ENCODE measurements at places on chromosomes 7 and 10.

GRCh38 chr10:130869179-130869841 lies 442.2 kb downstream of the TCERG1L start:
- no peak for DNase-seq

DNA sequence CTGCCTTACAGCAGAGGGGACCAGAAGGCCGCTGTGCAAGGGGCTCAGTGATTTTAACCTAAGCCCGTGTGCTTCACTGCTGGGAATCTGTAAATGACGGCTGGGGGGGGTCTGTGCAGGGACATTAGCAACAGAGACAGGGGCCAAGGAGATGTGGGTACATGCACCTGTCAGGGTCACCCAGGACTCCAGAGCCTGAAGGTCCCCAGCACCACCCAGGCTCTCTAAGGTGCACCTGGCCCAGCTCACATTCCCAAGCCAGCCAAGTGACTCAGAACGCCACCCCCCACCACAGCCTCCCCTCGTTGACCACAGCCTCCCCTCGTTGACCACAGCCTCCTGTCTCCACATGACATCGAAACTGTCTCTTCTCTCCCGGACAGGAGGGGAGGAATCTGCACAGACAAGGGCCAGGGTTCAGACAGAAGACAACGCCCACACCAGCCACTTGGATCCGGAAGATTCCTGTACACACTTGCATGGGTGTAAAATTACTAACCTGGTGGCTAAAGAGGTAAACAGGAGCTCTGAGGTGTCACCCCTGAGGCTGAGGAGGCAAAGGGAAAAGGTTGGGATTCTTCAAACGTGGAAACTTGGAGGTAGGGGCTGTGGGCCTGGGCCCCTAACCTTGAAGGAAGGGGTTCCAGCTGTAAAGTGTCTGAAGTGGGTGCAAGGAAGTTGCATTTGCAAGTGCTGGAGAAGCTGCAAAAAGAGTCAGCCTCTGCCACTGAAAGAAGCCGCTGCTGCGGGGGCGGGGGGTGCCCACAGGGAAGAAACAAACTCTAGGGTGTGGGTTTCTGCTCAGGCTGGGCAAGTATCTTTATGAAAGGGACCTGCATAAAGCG lies 27.0 kb downstream of the CALML3 start:
- DNase-seq: no peak

DNA sequence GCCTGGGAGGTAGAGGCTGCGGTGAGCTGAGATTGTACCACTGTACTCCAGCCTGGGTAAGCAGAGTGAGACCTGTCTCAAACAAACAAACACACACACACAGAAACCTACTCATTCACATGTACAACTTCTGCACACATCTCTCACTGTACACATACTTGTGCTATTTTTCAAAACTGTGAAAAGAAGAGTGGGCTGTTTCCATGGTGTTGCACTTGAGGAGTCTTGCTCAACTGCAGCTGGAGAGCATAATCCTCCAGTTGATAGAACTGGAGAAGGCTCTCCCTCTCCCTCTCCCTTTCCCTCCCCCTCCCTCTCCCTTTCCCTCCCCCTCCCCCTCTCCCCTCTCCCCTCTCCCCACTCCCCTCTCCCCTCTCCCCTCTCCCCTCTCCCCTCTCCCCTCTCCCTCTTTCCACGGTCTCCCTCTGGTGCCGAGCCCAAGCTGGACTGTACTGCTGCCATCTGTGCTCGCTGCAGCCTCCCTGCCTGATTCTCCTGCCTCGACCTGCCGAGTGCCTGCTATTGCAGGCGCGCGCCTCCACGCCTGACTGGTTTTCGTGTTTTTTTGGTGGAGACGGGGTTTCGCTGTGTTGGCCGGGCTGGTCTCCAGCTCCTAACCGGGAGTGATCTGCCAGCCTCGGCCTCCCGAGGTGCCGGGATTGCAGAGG lies 43.7 kb upstream of the DLD start:
- DNase-seq: no peak

- peak; percentile 67 for DNase-seq
These were observed 87.8 kb downstream of the HDAC9 start for GRCh38 chr7:18583305-18583704.

DNA sequence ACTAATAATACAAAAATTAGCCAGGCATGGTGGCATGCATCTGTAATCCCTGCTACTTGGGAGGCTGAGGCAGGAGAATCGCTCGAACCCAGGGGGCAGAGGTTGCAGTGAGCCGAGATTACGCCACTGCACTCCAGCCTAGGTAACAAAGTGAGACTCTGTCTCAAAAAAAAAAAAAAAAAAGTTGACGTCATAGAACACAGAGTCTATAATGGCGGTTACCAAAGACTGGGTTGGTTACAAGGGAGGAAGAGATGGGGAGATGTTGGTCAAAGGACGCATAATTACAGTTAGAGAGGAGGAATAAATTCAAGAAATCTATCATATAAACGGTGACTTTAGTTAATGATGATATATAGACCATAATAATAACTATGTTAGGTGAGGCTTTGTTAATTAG lies 309.7 kb upstream of the HGF start:
- DNase-seq: no peak

DNA sequence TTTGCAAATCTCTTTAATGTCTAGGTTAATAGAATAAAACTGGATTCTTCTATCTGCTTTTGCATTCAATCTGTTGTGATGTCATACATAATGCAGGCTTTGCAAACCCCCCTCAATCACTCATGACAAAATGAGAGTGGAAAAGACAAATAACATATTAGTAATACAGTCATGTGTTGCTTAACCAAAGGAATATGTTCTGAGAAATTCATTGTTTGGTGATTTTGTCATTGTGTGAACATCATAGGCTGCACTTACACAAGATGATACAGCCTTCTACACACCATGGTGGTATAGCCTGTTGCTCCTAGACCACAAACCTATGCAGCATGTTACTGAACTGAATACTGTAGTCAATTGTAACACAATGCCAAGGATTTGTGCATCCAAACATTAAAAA lies 87.3 kb upstream of the SEC61G start:
- DNase-seq: peak; percentile 8

- peak; percentile 24 for DNase-seq
These were observed 71.9 kb upstream of the OIT3 start for GRCh38 chr10:72821606-72822005.

DNA sequence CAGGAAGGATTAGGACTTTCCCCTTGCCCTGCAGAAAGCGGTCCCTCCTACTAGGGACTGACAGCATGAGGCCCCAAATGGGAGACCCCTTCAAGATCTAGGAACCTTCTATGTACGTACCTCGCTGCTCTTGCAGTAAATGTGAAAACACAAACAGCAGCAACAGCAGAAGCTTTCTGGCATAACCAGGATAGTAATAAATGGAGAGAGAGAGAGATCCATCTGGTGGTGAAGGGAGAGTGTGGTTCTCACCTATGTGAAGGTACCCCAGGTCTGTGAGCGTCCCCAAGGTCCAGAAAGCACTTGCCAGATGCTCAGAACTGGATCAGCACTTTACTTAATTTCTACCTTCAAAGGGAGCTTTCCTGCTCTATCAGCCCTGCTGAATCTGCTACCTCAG lies 592.7 kb downstream of the PARD3 start:
- no peak for DNase-seq

DNA sequence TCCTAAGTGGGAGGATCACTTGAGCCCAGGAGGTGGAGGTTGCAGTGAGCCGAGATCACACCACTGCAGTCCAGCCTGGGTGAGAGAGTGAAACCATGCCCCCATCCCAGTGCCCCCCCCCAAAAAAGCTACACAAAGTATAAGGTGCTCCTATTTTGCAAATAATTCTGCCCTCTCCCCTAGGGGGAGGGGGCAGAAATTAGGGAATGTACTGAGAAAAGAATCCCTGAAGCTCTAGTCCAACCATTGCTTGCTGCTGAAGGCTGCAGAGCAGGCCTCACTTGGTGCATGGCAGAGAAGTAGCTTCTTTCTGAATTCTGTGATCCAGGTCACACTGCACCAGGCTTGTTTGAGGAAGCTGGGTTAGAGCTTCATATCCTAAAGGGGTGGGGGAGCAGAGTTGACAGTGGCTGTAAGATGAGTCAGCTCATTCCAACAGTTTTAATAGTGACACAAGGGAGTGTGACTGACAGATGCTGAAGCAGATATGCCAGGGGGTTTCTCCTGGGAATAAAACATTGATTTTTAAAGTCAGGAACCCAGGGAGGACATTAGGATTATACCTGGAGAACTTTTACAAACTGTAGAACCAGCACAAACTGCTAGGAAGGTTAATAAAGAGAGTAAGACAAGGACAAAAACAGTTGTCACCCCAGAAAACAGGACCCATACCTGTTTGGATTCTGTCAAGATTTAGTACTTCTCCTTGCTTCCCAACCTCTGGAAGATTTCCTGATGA lies 32.8 kb upstream of the STRIP2 start:
- DNase-seq: peak; percentile 53

GRCh38 chr10:11493646-11494045 lies 117.8 kb downstream of the USP6NL start:
- no peak for DNase-seq

DNA sequence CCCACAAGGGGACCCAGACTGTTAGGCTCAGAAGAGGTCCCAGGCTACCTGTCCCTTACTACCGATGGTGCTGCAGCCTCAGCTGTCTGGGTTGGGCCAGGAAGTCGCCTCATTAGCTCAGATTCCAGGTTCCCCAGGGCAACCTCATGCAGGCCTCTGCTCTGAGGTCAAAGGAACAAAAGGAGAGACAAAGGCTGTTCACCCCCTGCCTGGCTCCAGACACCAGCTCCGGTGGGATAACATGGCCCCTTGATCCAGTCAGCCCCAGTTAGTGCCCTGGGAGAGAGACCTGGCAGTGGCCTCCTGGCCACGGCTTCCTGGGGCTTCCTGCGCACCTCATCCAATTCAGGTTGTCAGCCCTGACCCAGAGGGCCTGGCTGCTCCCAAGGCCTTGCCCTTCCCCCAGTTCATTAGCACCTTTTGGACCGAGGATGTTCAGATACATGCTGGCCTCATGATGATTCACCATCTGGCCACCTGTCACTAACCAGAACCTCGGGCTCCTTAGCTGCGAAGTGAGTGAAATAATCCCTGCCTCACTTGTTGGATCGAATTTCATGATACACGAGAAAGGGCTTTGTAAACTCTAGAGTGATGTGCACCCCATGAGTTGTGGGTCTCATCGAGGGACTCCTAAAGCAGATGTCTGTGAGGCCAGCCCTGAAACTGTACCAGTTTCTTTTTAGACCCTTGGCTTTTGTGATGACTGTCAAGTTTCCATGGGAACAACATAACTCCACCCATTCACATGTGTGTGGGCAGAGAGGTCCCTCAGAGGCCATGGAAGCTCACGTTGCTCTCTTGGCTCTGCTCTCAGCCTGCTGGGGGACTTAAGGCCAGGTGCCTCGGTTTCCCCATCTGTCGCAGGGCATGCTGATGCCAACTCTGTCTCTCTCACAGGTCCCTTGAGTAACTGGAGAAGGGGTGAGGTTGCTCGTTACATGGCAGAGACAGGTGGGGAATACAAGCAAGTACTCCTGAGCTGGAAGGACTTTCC lies 79.5 kb upstream of the PCBD1 start:
- no peak for DNase-seq

GRCh38 chr7:18224138-18224537 lies 196.5 kb upstream of the PRPS1L1 start:
- no peak for DNase-seq

DNA sequence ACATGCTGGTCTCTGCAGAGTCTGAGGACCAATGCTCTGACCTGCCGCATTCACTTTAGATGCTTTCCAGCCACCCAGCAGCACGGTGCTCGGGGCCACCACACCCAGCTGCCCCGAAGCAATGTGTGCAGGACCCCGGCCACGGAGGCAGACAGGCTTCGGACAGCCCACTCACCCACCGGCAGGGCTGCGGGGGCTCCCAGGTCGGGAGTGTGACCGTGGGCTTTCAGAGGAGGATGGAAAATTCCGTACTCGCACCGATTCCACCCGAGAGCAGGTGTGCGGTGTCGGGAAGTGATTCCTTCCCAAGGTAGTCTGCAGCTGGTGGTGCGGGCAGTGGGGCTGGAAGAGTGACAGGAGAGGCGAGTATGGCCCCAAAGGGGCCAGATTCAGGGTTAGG lies 190.9 kb downstream of the DNAJB6 start:
- no peak for DNase-seq

DNA sequence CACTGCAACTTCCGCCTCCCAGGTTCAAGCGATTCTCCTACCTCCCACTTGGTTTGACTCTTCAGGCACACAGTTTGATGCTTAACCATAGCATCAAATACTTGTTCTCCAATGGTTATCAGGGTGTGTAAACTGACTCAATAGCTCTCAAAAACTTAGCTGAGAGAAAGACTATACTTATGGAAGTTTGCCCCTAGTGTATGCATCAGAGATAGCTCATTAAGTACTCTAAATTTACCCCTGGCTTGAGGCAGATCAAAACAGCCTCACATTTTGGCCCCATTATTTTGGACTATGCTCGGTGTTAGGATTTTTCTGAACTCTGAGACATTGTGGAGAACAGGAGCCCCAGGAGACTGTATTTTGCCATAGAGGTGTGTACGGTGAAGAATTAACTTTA lies 40.8 kb upstream of the SLC35B4 start:
- no peak for DNase-seq

DNA sequence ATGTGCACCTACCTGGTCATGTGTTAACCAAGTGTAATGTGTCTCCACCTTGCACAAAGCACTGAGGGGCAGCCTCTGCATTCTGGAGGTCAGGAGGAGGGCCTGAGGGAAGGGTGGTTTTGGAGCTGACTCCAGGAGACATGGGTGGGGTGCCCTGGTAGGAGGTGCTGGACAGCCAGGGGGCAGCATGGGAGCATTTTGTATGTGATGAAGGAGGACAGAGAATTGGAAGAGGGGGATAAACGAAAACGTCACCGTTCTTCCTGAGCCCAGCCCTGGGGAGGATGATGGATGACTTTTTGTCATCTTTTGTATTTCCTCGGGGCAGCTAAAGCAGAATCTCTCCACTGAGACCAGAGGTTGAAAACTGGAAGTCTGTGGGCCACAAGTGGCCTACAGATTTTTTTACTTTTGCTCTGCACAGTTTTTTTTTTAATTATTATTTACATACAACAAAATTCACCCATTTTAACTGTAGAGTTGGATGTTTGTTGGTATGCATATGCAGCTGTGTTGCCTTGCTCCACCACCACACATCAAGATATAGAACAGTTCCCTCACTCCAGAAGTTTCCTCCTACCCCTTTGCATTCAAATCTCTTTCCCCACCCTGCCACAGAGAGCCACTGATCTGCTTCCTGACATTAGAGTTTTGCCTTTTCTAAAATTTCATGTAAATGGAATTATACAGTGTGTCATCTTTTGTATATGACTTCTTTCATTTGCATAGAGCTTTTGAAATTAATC lies 242.5 kb downstream of the VTI1A start:
- peak; percentile 16 for DNase-seq
